Left ventricle myocardium inferior (tissue), 1 donor: ENCODE measurements at places on chromosomes 4 and X. TPM values are rescaled to one million over a fixed set of nuclear protein-coding genes. Genes with fewer than 3 reads are reported as not detected.

The MAGIX gene
- 2.4 TPM for total RNA-seq

The IGSF1 gene
- 2.4 TPM for total RNA-seq

The MAMLD1 gene
- 1.8 TPM for total RNA-seq

The HSFX4 gene
- total RNA-seq: not detected

The IQSEC2 gene
- total RNA-seq: 17.1 TPM

The SULT1E1 gene
- total RNA-seq: not detected

The KCTD8 gene
- total RNA-seq: 0.14 TPM

The SHISA3 gene
- total RNA-seq: 8.1 TPM

DNA sequence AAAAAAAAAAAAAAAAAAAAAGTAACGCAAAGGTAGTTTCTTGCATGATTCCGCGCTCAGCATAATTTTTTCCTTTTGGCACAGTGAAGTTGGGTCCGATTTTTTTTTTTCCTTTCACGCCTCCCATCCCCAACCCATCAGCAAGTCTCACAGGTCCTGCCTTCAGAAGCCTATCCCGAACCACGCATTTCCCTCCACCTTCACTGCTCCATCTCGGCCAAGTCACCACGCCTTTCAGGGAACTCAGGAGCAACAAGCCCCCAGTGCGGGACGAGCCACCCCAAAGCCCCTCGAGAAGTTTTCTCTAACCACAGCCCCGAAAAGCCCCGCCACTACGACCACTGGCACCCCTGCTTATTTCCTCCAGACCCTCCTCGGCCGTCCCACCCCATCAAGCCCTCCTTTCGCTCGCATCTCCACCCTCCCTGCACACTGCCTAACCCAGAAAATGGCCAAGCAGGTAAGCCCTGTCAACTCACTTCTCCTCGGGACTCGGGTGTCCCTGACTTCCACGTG, 1.0 kb downstream of the SLBP start:
- H3K27ac ChIP-seq: peak overlapping the region; percentile 99
- no peak for DNase-seq
- H3K4me1 ChIP-seq: peaks cover 66% of the 10 kb centered on the region
- H3K4me3 ChIP-seq: peak overlapping the region; percentile 97

GRCh38 chr4:125594056-125594602, 279.4 kb downstream of the FAT4 start:
- H3K36me3 ChIP-seq: no peaks in the 10 kb centered on the region
- no peak for DNase-seq

GRCh38 chrX:119151051-119151380, 23.4 kb upstream of the KIAA1210 start:
- H3K27me3 ChIP-seq: no peaks in the 10 kb centered on the region
- no peak overlapping the region for H3K27ac ChIP-seq
- H3K4me3 ChIP-seq: no peak overlapping the region

DNA sequence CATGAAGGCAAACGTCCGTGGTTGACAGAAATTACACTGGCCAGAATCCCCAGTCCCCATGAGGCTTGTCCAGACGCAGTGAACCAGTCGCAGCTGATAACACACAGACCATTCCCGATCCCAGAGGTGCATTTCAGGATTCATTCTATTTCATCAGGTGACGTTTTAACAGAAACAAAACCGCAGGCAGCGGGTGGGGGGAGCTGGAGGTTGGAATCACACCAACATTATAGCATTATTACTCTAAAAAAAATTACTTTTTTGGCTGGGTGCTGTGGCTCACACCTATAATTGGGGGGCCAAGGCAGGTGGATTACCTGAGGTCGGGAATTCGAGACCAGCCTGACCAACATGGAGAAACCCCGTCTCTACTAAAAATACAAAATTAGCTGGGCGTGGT, 25.2 kb downstream of the NOP14 start:
- no peak overlapping the region for H3K27ac ChIP-seq
- H3K4me1 ChIP-seq: peaks cover 42% of the 10 kb centered on the region
- peak; percentile 1 for DNase-seq
- no peak overlapping the region for H3K4me3 ChIP-seq
- no peaks in the 10 kb centered on the region for H3K27me3 ChIP-seq

DNA sequence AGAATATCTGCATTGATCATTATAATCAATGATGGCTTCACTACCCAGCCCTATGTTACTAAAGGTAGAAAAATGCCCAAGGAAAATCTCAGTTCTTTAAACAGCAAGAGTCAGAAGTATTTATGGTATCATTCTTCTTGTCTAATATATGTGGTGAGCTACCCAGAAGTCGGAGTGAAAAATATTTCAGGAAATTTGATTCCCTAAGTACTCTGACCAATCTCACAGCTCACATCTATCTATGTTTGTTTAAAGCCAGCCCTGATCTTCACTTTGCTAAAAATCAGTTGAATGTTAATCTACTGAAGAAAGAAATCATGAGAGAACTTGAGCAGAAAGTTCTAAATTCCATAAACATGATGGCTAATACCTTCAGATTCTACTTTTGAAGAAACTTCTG, 522.9 kb upstream of the SLIT2 start:
- no peak overlapping the region for H3K27ac ChIP-seq
- H3K4me1 ChIP-seq: peaks cover 6% of the 10 kb centered on the region
- DNase-seq: no peak
- H3K36me3 ChIP-seq: no peaks in the 10 kb centered on the region
- no peaks in the 10 kb centered on the region for H3K27me3 ChIP-seq
- H3K4me3 ChIP-seq: no peak overlapping the region

GRCh38 chr4:5036239-5036638, 15.0 kb upstream of the STK32B start:
- H3K27me3 ChIP-seq: peaks cover 7% of the 10 kb centered on the region
- DNase-seq: no peak
- H3K4me1 ChIP-seq: peaks cover 23% of the 10 kb centered on the region

- no peak overlapping the region for H3K27ac ChIP-seq
- no peak overlapping the region for H3K4me3 ChIP-seq
- H3K36me3 ChIP-seq: no peaks in the 10 kb centered on the region
- no peaks in the 10 kb centered on the region for H3K4me1 ChIP-seq
- H3K27me3 ChIP-seq: no peaks in the 10 kb centered on the region
These were observed 333.8 kb downstream of the C4orf33 start for GRCh38 chr4:129429581-129430320.

DNA sequence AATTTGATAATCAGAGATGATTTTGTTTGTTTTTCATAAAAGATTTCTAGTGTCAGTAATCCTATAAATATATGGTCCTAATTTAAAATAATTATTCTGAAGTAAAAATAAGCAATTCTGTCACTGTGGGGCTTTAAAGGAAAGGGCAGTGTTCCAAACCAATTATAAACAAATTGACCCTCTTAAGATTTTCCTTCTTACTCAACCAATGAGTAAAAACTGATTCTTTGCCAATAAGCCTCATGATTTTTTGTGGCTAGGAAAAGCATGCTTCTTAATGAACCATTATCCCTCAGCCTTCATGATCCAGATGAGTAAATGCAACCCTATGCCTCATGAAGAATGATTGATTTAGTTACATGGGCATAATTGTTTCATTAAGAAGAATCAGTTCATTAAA, 1010.4 kb downstream of the ADGRL3 start:
- no peaks in the 10 kb centered on the region for H3K36me3 ChIP-seq
- peaks cover 15% of the 10 kb centered on the region for H3K4me1 ChIP-seq
- no peak overlapping the region for H3K4me3 ChIP-seq
- no peak overlapping the region for H3K27ac ChIP-seq

GRCh38 chr4:142271832-142272231, 574.3 kb downstream of the INPP4B start:
- no peak overlapping the region for H3K4me3 ChIP-seq
- no peak for DNase-seq
- no peaks in the 10 kb centered on the region for H3K36me3 ChIP-seq
- no peaks in the 10 kb centered on the region for H3K27me3 ChIP-seq

- peaks cover 13% of the 10 kb centered on the region for H3K4me1 ChIP-seq
- no peak for DNase-seq
- H3K27ac ChIP-seq: no peak overlapping the region
- no peaks in the 10 kb centered on the region for H3K27me3 ChIP-seq
These were observed 127.8 kb downstream of the SH3RF1 start for GRCh38 chr4:169142906-169143305.

DNA sequence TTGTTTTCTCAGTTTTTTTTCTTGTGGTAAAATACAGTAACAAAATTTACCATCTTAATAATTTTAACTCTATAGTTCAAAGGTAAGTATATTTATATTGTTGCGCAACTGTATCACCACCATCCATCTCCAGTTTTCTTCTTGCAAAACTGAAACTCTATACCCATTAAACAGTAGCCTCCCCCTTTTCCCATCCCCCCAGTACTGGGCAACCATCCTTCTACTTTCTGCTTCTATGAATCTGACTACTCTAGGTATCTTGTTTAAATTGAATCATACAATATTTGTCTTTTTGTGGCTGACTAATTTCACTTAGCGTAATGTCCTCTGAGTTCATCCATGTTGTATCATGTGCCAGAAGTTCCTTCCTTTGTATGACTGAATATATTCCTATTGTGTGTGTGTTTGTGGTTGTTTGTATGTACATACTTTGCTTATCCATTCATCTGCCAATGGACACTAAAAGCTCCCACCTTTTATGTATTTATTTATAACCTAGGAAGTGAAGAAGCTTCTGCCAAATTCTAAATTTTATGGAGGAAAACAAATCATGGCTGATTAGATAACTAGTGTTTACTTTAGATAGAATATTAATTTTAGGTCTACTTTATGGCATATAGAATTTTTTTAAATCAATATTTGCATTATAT, 10.0 kb downstream of the ABHD18 start:
- DNase-seq: no peak
- no peak overlapping the region for H3K27ac ChIP-seq
- H3K4me1 ChIP-seq: peaks cover 28% of the 10 kb centered on the region
- H3K36me3 ChIP-seq: peaks cover 21% of the 10 kb centered on the region
- H3K4me3 ChIP-seq: no peak overlapping the region

- no peak overlapping the region for H3K27ac ChIP-seq
- no peaks in the 10 kb centered on the region for H3K4me1 ChIP-seq
- H3K4me3 ChIP-seq: no peak overlapping the region
- no peak for DNase-seq
- H3K27me3 ChIP-seq: no peaks in the 10 kb centered on the region
These were observed 11.9 kb upstream of the SH3KBP1 start for GRCh38 chrX:19899217-19899788.

DNA sequence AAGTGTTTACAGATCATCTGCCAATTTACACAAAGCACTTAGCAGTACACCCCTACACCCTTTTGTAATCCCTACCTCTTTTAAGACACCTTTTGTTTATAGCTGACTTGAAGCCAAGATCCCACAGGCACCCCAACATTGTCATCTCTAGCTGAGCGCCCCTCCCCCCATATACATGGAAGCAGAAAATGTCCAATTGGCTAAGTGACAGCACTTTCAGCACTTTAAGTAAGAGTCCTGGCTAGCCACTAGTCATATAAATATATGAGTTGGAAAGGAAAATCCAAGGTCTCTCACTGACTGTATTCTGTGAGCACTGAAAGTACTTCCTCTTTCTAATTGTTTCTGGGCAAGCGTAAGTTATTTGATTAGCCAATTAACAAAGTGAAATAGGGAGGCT, 108.2 kb downstream of the NSUN7 start:
- H3K4me3 ChIP-seq: no peak overlapping the region
- H3K36me3 ChIP-seq: no peaks in the 10 kb centered on the region
- no peak overlapping the region for H3K27ac ChIP-seq
- no peak for DNase-seq
- H3K4me1 ChIP-seq: peaks cover 12% of the 10 kb centered on the region

- H3K27ac ChIP-seq: no peak overlapping the region
- H3K4me3 ChIP-seq: no peak overlapping the region
- peaks cover 4% of the 10 kb centered on the region for H3K4me1 ChIP-seq
- H3K27me3 ChIP-seq: no peaks in the 10 kb centered on the region
These were observed 192.4 kb upstream of the GPC4 start for GRCh38 chrX:133607419-133608348.
